ENCODE measurements at places on chromosomes 1 and 21.
A peak's percentile ranks its signal among the peaks of the same experiment; 100 is the strongest.

DNA sequence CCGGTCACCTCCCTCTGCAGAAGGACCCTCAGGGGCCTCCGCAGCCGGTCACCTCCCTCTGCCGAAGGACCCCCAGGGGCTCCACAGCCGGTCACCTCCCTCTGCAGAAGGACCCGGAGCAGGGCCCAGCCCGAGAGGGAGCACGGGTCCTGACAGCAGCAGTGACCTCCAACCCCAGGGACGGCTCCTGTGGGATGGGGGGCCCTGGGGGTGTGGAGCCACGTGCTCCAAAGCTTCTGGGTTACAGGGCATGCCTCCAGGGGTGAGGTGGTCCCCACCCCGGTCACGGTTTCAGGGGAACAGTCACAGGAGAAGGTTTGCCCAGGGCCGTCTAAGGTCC is 40.3 kb downstream of the SLC19A1 start:
- DNase-seq, result no peak

DNA sequence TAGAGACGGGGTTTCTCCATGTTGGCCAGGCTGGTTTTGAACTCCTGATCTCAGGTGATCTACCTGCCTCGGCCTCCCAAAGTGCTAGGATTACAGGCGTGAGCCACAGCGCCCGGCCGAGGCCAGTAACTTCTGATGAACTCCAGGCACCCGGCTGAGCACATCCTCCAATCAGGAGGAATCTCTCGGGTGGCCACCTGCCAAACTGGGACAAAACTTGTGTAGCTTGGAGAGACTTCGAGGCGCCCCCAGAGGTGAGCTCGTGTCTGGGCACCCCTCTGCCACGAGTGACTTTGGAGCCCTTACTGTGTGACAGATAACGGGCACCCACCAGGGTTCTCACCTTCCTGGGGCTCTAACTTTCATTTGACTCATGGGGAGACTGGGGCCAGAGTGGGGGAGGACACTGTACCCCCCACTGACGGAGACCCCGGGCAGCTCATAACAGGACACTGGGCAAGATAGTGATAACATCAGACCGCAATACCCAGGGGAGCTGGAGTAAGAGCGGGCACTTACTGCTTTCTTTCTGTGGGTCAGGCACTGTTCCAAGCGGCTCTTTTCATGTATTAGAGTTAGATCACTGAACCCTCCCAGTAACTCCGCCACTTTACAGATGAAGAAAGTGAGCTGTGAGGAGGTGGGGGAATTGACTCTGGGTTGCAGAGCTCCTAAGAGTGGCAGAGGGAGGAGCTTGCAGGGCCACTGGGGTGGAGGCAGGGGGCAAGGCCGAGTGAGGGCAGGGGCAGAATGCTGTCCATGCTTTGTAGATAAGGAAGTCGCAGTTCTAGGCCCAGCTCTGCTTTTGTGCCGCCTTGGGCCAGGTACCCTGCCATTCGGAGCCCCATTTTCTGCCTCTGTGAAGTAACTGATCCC is 1.9 kb upstream of the PADI2 start:
- no peak for DNase-seq

DNA sequence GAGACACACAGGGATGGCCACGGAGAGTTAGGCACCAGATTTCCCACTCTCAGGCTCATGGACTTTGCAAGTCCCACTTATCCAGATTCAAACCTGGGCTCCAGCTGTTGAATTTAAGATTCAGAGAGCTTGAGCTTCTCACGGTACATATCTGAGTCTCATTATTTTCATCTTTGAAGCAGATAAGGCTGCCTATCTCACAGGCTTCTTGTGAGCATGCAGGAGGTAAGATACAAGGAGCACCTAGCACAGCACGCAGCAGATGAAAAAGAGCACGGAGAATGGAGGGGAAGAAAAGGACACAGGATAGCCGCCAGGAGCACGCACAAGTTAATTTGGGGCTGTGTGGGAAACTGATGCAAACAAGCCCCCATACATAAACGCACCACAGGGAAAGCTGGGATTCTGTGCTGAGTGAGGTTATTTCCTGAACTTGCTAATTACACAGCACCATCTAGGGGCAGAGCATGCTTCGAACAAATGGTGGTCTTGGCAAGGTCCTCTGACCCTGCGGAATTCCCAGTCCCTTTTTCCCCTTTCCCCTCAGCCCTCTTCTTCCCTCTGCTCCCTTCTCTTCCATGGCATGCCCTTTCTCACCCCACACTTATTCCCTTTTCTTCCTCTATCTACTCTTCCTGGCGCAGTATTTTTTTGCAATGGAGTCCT is 134.7 kb upstream of the VANGL1 start:
- no peak for DNase-seq

DNA sequence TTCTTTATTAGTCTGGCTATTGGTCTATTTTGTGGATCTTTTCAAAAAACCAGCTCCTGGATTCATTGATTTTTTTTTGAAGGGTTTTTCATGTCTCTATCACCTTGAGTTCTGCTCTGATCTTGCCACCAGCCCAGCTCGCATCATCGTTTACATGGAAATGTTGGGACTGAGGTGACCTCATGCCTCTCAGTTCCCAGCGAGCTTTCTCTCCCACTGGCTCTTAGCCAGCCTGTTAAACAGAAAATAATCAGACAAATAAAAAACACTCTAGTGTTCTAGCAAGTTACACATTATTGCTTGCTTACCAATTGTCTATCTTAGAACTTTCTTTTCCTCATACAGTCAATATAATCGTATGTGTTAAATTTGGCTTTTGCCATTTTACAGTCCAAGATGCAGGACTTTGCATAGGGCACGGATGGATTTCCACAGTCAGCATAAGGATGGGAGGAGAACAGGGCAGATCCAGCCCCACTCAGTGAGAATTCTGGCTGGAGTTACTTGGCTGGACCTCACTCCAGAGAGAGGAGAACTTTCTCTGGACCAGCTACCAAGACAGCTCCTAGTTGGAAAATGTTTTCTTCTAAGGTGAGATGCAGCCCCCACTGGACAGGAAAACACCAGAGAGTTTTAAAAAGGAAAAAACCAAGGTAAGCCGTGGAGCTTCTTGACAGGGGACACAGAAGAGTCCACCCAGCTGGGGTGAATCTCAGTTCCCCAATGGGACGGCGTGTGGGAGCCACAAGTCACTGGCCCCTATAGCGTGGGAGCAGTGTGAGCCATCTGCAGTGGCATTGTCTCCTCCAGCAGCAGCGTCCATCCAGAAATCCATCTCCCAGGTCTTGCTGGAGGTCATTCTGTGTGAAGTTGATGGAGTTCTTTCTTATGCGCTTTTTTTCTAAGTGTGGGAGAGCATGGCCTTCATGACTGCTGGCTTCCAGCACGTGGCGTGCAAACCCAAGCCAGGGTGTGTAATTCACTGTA is 17.6 kb downstream of the PGBD2 start:
- no peak for DNase-seq

- no peak for DNase-seq
These were observed 416.9 kb downstream of the PTPRU start for GRCh38 chr1:29653034-29653810.

DNA sequence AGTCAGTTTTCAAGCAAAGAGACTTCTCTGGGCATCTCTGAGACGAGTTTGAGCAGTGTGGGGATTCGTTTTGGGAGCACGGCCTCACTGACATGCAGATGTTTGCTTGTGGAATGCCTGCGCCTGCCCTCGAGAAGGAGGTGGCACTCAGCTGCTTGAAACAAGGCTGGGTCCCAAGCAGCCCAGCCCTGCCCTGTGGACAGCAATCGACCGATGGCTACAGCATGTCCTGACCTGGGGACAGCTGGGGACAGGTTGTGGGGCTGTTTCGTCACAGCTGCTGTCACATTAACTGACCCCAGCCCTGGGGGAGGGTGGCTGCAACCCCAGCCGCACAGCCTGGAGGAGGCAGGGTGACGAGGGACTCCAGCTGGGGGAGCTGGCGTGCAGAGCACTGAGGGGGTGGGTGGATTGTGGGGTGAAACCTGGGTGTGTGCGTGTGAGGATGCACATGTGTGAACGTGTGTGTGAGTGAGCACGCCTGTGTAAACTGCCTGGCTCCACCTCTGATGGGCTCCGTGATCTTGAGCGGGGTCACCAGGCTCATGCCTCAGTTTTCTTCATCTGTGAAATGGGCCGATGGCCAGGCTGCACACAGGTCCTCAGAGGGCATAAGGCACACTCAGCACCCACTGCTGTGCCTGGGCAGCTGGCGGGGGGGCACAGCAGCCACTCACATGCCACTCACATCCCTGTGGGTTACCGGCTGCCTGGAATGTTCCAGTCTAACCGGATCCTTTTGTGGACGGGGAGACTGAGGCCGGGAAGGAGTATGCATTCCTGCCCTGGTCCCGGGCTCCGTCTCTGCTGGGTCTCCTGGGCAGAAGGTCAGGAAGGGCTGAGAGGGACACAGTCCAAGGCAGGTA is 49.3 kb downstream of the COL18A1 start:
- DNase-seq, result no peak

- no peak for DNase-seq
These were observed 71.3 kb downstream of the GRIK3 start for GRCh38 chr1:36963006-36963405.

DNA sequence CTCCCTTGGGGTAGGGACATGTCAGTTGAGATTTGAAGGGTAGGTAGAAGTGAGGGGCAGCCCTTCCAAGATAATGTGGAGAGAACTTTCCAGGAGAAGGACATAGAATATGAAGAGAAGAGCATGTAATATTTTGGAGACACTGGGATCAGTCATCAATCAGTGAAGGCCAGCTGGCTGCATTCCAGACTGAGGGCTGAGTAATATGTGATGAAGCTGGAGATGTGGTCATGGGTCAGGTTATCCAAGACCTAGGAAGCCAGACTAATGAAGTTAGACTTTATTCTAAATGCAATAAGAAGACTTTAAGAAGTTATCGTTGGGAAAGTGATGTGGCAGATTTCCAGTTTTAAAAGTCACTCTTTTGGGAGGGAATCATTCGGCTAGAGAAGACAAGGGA is 262.0 kb downstream of the HMCN1 start:
- DNase-seq, result peak; percentile 21

GRCh38 chr21:45283035-45283610 is 4.6 kb downstream of the POFUT2 start:
- no peak for DNase-seq

GRCh38 chr1:80248886-80249285 is 1242.4 kb upstream of the ADGRL4 start:
- no peak for DNase-seq

DNA sequence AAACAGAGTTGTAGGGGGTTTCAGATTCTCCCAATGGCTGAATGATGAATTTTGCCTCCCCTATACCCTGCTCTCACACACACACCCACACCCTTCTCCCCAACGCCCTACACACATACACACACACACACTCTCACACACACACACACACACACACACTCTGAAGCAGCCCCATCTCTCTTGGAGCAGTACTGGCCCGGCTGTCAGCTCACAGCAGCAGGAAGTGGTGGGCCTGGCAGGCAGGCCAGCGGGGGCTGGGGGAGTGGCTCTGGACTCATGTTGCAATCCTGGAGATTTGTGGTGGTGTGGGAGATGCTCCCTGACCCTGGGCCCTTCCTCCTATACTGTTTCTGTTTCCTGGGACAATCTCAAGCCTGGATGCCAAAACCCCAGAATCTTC is 2.2 kb downstream of the IKBKE start:
- no peak for DNase-seq

DNA sequence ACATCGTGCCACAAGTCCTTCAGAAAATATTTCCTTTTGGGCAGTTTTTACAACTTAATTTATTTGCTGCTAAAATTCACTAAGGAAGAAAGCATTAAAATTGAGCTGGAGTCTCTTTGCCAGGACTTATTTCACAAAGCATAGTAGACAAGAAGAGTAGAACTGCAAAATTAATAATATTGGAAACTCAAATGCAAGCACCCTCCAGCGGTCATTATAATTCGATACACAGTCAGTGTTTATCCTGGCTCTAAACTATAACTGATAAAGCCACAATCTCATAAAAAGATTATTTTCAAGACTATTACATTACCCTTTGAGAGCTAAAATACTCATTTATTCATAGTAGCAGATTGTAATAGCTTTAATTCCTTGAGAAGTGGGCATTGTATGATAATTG is 655.4 kb downstream of the RWDD3 start:
- no peak for DNase-seq

GRCh38 chr1:10626131-10626731 is 151.5 kb downstream of the PEX14 start:
- DNase-seq, result no peak

DNA sequence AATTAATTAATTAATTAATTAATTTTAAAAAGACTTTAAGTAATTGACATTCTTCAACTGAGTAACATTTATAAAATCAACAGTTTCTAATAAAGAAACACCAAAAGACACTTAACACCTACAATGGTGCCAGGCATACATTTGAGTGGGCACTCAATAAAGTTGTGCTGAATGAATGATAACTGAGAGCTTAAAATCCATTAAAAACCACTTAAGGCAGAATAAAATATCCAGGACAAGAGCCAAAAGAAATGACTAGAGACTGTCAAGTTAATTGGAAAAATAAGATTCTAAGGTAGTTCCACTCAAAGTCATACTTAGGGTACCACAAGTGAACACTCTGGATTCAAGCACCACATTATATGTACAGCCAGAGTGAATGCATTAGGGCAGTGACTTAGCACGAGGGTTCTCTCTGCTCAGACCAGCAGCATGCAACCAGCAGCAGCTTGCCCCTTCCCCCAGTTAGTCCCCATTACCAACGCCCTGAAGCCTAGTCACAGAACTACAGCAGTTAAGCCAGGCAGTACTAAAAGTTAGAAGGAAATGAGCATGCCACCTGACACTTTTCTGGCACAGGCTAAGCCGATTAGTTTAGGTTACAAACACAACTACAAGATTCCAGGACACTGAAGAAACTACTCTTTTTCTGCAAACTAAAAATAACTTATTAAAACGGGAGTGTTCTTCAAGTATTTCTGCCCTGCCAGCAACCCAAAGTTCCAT is 46.5 kb downstream of the LUZP1 start:
- no peak for DNase-seq

DNA sequence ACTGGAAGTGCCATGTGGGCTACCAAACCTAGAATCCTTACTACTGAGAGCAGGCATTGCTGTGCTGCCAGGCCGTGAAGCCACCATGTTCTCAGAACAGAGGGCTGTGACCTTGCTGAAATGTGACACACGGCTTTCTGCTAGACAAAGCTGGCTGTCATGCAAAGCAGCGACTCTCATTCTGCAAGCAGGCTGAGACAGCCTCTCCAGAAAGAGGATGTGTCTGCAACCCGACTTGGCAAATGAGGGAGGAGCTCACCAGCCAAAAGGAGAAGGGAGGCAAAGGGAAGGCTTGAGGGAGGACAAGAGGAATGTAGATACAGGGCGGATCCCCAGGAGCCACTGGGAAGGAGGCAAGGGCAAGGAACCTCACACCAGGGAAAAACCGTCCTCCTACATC is 85.7 kb upstream of the KRTAP19-8 start:
- DNase-seq, result no peak

- DNase-seq, result no peak
These were observed at the start of gene AK5 for GRCh38 chr1:77281491-77282186. TSS of gene AK5 (plus strand) at chr1:77282019. CDS start at chr1:77282314, 295 bp downstream.

- DNase-seq, result no peak
These were observed 135.7 kb downstream of the RGS7 start for GRCh38 chr1:241221319-241221718.

DNA sequence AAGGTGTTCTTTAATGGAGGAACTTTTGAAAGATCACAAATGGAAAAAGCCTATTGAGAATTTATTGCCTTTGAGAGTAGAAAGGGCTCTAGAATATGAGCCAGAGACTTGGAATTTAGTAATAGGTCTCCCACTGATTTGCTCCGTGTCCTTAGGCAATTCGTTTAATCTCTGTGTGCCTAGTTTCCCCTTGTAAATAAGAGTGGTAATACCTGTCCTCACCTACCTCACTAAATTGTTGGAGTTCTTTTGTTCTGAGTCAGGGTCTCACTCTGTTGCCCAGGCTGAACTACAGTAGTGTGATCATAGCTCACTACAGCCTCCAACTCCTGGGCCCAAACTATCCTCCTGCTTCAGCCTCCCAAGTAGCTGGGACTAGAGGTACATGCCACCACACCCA is 15.0 kb upstream of the TEKT2 start:
- no peak for DNase-seq
